ENCODE measurements at places on chromosomes 7 and 10.

- DNase-seq = no peak
Measured at GRCh38 chr7:151157645-151158329, 9.7 kb downstream of the GBX1 start.

GRCh38 chr7:45708046-45708950 is 134.1 kb downstream of the ADCY1 start:
- no peak for DNase-seq

DNA sequence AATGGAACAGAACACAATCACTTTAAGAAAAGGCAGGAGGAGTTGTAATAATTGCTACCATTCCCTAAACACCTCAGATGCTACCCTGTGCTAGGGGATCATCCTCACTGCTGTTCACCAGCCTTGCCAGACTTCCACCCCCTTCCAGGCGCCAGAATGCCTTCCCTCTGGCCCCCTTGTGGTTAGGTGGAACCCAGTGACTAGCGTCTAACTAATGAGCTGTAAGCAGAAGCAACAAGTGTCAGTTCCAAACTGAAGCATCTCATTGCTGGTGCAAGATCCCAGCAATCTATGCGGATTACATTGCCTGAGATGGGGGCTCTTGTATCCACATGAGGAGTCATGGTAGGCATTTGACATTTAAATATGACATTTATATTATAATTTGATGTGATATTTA is 86.6 kb downstream of the FRMD4A start:
- DNase-seq = no peak

DNA sequence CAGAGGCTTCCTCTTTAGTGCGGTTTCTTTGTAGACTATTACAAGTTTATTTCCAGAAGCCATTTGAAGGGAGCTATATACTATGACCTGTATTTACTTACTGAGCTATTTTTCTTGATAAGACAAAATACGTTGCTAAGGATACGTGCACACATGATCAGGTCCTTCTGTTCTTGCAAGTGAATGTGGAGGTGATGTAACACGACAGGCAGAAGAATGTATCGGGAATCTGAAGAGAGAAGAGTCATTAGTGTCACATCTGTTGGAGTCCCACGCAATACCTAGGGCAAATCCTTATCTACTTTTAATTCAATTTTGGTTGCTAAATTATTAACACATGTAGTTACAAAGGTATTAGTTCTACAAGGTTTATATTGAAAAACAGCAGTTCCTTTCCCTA is 284.6 kb upstream of the IMMP2L start:
- no peak for DNase-seq

DNA sequence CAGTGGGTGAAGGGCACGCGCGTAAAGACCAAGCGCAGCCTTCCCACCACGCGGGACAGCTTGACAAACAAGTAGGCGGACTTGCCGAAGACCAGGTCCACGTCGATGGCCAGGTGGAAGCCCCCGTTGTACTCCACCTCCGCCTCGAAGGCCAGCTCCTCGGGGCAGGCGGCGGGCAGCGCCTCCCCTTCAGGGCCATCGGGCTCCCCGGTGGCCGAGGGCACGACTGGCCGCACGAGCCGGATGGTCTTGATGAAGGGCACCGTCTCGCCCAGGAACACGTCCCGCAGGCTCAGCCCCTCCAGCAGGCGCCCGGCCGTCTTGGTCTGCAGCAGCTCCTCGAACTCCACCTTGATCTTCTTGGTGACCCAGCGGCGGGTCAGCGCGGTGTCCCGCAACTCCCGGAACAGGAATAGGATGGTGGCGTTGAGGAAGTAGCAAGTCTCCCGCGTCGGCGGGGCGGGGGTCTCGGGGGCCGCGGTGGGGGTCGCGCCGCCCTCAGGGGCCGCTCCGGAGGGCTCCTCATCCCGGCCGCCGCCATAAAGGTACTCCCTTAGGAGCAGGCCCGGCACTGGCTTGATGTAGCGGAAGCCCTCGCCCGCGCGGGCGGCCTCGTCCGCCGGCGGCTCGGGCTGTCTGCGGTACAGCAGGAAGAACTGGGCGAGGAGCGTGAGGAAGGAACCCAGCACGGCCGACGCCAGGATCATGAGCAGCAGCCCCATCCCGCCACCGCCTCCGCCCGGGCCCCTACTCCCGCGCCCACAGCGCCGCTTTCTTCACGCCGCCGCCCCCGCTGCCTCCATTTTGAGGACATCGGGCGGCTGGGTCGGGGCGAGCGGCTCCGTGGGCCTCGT is 507 bp downstream of the PDZD8 start:
- DNase-seq = peak; percentile 68
